ENCODE measurements at places on chromosomes 16 and 17.

GRCh38 chr17:27326051-27326450 lies 32.1 kb downstream of the WSB1 start:
- H3K36me3 ChIP-seq: no peaks in the 10 kb centered on the region
- DNase-seq: no peak
- H3K27me3 ChIP-seq: no peaks in the 10 kb centered on the region
- peaks cover 9% of the 10 kb centered on the region for H3K4me1 ChIP-seq
- H3K4me3 ChIP-seq: no peak overlapping the region

DNA sequence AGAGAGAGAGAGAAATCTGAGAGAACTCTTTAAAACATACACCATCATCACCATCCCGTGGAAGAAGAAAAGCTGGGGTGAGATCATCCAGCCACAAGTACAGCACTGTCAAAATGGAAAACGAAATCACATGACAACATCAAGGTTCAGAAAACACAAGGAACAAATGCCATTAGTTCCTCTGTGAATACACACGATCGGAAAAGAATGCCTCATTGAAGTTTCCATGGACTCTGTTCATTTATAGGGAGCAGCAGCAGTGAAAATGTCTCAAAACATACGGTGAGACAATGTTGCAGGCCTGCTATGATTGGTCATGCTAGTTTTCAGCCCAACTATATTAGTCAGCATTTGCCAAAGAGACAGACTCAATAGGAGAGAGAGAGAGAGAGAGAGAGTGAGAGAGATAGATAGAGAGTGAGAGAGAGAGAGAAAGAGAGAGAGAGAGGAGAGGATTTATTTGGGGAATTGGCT lies 4.4 kb downstream of the CFAP97D1 start:
- H3K4me1 ChIP-seq: no peaks in the 10 kb centered on the region
- DNase-seq: no peak
- H3K4me3 ChIP-seq: no peak overlapping the region
- no peak overlapping the region for H3K27ac ChIP-seq
- H3K27me3 ChIP-seq: no peaks in the 10 kb centered on the region
- no peaks in the 10 kb centered on the region for H3K36me3 ChIP-seq

GRCh38 chr16:67294938-67295361 lies 15.6 kb downstream of the PLEKHG4 start:
- no peaks in the 10 kb centered on the region for H3K27me3 ChIP-seq
- peak overlapping the region; percentile 25 for H3K27ac ChIP-seq
- DNase-seq: no peak
- no peaks in the 10 kb centered on the region for H3K36me3 ChIP-seq

- no peaks in the 10 kb centered on the region for H3K36me3 ChIP-seq
- H3K27me3 ChIP-seq: no peaks in the 10 kb centered on the region
- H3K4me1 ChIP-seq: peaks cover 4% of the 10 kb centered on the region
- H3K27ac ChIP-seq: no peak overlapping the region
- no peak for DNase-seq
- no peak overlapping the region for H3K4me3 ChIP-seq
Measured at GRCh38 chr17:83115202-83115651, 35.8 kb downstream of the METRNL start.

DNA sequence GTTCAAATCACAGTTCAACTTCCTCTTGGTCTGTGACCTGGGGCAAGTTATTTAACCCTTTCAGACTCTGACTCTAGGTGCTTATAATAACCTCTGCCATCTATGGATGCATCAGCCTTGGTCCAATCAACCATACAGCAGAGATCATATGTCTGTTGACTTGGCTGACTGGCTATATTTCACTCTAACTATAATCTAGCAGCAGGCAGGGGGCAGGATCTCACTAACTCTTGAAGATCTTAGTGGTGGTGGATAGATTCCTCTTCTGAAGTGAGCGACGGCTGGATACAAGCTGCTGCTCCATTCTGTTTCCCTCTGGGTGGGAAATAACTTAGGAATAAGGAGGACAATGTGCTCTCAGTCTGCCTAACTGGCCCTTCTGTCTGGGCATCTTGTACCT lies 146.6 kb downstream of the SKAP1 start:
- H3K36me3 ChIP-seq: no peaks in the 10 kb centered on the region
- no peak for DNase-seq
- no peak overlapping the region for H3K4me3 ChIP-seq
- no peaks in the 10 kb centered on the region for H3K27me3 ChIP-seq
- no peaks in the 10 kb centered on the region for H3K4me1 ChIP-seq
- no peak overlapping the region for H3K27ac ChIP-seq

- H3K27ac ChIP-seq: no peak overlapping the region
- no peaks in the 10 kb centered on the region for H3K27me3 ChIP-seq
- DNase-seq: no peak
- no peaks in the 10 kb centered on the region for H3K36me3 ChIP-seq
- no peak overlapping the region for H3K4me3 ChIP-seq
Measured at GRCh38 chr16:68488554-68488953, 40.2 kb upstream of the SMPD3 start.

DNA sequence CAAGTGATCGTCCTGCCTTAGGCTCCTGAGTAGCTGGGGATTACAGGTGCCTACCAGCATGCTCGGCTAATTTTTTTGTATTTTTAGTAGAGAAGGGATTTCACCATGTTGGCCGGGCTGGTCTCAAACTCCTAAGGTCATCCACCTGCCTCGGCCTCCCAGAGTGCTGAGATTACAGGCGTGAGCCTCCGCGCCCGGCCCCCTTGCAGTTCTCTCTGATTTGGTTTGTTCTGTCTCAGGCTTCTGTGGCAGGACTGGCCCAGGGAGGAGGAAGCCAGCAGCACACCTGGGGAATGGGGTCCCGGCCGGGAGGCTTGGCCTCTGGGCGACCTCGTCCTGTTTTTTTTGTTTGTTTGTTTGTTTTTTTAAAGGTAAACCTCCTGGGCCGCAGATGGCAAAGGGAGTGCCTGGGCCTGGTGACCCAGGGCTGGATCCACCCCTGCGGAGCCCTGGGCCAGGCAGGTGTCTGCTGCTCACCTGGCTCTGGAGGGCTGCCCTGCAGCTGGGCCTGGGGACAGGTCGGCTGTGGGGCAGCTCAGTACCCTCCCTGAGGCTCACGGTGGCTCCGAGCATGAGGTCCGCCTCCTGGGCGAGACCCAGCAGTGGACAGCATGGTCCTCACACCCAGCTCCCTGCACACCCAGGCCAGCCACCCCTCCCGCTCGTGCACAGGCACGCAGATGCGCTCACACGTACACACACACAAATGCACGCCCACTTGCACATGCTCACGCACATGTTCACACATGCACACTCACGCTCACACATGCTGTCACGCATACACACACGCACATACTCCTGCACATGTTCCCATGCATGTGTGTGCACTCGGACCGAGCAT lies 3.3 kb upstream of the NUDT16L1 start:
- H3K36me3 ChIP-seq: no peaks in the 10 kb centered on the region
- H3K4me1 ChIP-seq: no peaks in the 10 kb centered on the region
- H3K4me3 ChIP-seq: no peak overlapping the region
- no peak for DNase-seq
- no peak overlapping the region for H3K27ac ChIP-seq

DNA sequence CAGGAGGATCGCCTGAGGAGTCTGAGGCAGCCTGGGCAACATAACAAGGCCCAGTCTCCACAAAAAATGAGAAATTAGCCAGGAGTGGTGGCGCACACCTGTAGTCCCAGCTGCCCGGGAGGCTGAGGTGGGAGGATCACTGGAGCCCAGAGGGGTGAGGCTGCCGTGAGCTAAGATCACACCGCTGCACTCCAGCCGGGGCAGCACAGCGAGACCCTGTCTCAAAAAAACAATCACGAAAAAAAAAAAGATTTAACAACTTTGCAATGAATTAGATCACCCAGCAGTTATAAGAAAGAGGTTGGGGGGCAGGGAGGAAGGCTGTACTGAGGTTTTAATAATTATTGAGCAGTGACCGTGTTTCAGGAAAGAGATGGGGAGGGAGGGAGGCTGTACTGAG lies 49.4 kb downstream of the RPH3AL start:
- H3K4me1 ChIP-seq: no peaks in the 10 kb centered on the region
- no peak overlapping the region for H3K4me3 ChIP-seq
- no peak for DNase-seq

- H3K4me1 ChIP-seq: peaks cover 1% of the 10 kb centered on the region
- DNase-seq: no peak
- no peaks in the 10 kb centered on the region for H3K36me3 ChIP-seq
- no peaks in the 10 kb centered on the region for H3K27me3 ChIP-seq
- H3K4me3 ChIP-seq: no peak overlapping the region
- no peak overlapping the region for H3K27ac ChIP-seq
Measured at GRCh38 chr17:77534137-77534536, 393.4 kb downstream of the SEC14L1 start.

DNA sequence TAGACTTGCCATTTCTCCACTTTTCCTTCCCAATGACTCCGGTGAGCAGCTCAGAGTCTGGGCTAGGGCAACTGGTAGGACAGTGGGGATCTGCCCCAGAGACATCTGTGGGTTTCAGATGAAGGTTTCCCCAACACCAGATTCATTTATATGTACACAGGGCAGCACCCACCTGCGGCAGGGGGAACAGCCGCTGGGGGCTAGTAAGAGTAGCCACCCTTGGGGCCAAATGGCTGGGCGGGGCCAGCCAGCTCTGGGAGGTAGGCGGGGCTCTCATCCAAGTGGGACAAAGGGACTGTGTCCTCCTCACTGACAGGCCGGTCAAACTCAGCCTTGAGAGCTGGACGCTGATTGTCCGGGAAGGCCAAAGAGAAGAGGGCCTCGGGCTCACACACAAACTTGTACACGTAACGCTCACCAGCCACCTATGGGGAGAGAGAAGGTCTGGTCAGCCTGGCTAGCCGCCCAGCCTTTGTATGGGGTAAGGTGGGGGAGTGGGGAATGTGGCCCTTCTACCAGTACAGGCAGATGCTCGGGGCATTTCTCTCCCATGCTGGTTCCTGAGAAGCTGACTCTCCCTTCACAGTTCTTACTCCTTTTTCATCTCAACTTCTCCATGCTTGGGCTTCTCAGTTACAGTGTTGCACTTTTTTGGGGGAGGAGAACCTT lies 17.7 kb downstream of the ETV4 start:
- no peaks in the 10 kb centered on the region for H3K36me3 ChIP-seq
- no peak overlapping the region for H3K27ac ChIP-seq
- no peak overlapping the region for H3K4me3 ChIP-seq
- H3K4me1 ChIP-seq: peaks cover 11% of the 10 kb centered on the region
- DNase-seq: no peak

- no peak for DNase-seq
- H3K4me1 ChIP-seq: no peaks in the 10 kb centered on the region
- H3K27me3 ChIP-seq: no peaks in the 10 kb centered on the region
- H3K4me3 ChIP-seq: no peak overlapping the region
Measured at GRCh38 chr17:39822051-39822451, 42.1 kb downstream of the IKZF3 start.

DNA sequence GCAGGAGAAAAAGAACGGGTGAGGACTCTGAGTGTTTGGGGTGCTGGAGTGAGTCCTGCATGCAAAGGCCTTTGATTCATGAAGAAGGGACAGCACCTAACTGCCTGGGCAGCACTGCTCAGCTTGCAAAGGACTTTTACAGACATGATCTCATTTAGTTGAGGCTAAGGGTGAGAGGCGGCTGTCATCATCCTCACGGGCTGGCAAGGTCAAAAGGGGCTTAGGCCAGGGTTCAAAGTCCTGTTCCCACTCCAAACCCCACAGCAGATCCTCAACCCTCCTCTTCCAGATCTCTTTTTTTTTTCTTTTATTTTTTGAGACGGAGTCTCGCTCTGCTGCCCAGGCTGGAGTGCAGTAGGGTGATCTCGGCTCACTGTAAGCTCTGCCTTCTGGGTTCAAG lies 4.8 kb downstream of the RHBDF2 start:
- no peak overlapping the region for H3K27ac ChIP-seq
- H3K36me3 ChIP-seq: no peaks in the 10 kb centered on the region
- no peaks in the 10 kb centered on the region for H3K27me3 ChIP-seq
- H3K4me1 ChIP-seq: no peaks in the 10 kb centered on the region
- no peak overlapping the region for H3K4me3 ChIP-seq

GRCh38 chr17:41651625-41652460 lies 27.5 kb upstream of the KRT17 start:
- no peaks in the 10 kb centered on the region for H3K27me3 ChIP-seq
- no peaks in the 10 kb centered on the region for H3K4me1 ChIP-seq
- no peak overlapping the region for H3K4me3 ChIP-seq

- H3K36me3 ChIP-seq: no peaks in the 10 kb centered on the region
- H3K27me3 ChIP-seq: no peaks in the 10 kb centered on the region
- H3K27ac ChIP-seq: no peak overlapping the region
- no peaks in the 10 kb centered on the region for H3K4me1 ChIP-seq
- no peak overlapping the region for H3K4me3 ChIP-seq
Measured at GRCh38 chr16:59048876-59049275, 314.8 kb upstream of the GOT2 start.

DNA sequence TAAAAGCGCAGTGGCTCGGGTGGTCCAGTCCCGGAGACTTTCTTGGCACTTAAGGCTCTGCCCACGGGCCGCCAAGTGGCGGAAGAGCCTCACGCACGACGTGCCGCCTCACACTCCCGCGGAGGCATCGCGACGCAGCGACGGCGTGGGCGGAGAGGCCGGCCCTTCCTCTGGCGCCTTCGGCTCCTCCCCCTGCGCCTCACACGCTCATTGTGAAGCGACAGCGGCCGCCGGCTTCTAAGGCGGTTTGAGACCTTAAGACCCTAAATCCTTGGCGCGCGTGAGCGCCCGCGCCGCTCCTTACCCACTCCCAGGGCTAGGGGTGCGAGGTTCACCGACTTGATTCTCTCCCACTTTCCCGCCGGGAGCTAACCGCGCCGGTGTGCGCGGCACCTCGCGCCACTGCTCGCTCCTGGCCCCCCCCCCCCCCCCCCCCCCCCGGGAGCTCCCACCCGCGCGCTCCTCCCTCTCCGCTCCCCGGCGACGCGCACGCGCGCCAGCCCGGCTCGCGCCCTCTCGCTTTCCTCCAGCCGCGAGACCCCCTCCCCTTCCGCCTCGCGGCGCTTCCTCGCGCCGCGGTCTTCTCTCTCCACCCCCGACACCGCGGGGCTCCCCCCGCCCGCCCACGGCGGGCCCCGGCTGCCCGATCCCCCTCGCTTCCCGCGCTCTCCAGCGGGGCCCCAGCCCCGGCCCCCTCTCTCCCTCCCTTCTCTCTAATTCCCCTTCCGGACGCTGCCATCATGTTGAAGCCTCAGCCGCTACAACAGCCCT lies at the start of gene ATXN2L:
ATXN2L (plus strand) TSS at position 480 of the 771 bp plus-strand sequence; CDS start at position 741, 261 bp downstream.
- peak within 1 kb of the TSS; percentile 94 for H3K4me3 ChIP-seq
- H3K27me3 ChIP-seq: no peaks in the 10 kb centered on the region
- H3K36me3 ChIP-seq: no peaks in the 10 kb centered on the region

DNA sequence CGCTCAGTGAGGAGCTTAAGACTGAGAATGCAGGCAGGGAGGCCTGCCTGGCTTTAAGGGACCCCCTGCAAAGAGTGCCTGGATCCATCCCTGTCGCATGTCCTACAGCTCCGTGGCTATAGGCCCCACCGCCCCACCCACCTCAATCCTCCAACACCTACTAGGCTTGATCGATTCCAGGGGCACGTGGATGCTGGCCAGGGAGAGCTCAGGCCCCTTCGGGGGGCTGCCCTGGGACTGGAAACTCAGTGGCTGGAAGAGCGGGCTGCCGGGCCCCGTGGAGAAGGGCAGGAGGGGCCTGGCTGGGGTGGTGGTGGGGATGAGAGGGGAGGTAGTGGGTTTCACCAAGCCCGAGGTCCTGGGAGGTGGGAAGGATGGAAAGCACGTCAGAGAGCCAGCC lies 22.2 kb downstream of the GGA3 start:
- no peaks in the 10 kb centered on the region for H3K36me3 ChIP-seq
- no peak for DNase-seq
- H3K4me1 ChIP-seq: no peaks in the 10 kb centered on the region
- no peaks in the 10 kb centered on the region for H3K27me3 ChIP-seq

Data from uterus (tissue), 4 donors.